ENCODE measurements at places on chromosomes 13 and 19.
A peak's percentile ranks its signal among the peaks of the same experiment; 100 is the strongest.

DNA sequence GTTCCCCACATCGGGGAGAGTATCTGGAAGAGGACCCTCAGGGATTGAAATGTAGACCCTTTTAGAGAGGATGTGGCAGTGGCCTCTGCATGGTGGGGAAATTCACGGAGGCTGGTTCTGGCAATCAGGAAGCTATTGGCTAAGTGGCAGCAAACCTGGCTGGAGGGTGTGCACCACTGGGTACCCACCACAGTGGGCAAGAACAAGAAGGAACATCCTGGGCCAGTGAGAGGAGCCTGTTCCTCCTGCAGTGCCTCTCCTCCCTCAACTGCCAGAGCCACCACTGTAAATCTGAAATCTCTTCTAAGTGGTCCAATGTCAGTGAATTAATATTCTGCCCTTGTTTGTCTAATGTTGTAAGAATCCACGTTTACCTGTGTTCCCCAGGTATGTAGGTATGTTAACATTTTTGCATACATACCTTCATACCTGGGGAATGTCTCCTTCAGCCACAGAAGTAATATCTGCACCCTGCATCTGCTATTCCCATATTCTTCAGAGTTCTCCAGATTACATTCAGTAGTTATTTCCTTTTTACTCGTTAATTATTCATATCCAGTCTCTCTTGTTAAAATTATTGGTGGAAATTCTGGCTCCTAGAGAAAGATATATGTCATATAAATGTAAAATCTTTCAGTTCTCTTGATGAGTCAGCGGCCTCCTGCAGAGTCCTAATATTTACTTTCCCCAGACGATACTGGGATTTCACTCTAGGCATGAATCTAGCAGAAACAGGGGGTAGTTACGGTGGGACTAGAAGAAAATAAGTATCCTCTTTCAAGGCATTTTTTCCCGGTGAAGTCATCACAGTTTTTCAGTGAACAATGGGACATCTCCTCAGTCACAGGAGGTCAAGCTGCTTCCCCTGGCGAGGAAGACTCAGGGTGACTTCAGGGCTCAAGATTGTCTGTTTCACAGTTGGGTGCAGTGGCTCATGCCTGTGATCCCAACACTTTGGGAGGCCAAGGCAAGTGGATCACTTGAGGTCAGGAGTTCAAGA lies 148.3 kb downstream of the MYO16 start:
- DNase-seq = no peak

- no peak for DNase-seq
Observed at GRCh38 chr13:98445340-98446233, 131.3 kb downstream of the STK24 start.

DNA sequence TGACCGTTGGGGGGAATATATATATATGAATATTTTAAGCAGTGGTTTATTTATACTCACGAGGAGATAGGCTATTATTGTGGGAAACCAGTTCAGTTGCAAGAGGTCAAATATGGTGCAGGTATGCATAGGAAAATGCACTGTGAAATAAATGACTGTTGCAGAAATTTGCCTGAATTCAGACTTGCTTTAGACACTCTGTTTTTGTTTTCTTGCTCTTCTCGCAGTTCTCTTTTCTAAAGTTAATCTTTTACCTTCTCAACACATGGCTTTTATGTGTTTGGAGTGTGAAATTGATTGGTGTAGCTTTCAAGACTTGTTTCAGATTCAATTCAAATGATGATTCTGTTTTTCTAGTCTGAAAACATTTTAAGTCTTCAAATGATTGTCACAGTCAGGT lies 109.7 kb downstream of the LRCH1 start:
- no peak for DNase-seq

- no peak for DNase-seq
Observed at GRCh38 chr13:111021270-111021669, 93.8 kb upstream of the ARHGEF7 start.

GRCh38 chr13:82088781-82089180 lies 1747.9 kb upstream of the SPRY2 start:
- no peak for DNase-seq

DNA sequence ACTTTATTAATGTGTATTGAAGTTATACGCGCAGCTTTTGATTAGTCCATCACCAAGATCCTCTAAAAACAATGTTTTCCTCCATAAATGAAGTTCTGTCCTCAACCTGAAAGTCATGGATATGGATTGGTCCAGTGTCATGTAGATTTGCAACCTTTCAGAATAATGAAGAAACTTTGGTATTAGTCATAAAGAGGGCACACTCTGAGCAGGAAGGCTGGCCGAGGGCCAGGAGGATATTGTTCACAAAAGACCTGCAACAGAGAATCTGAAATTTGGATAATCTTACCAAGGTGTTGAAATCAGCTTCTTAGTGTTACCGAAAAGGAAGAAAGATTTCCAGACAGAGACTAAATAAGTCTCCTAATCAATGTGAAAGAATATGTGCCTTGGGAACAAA lies 20.7 kb downstream of the CLDN10 start:
- no peak for DNase-seq

DNA sequence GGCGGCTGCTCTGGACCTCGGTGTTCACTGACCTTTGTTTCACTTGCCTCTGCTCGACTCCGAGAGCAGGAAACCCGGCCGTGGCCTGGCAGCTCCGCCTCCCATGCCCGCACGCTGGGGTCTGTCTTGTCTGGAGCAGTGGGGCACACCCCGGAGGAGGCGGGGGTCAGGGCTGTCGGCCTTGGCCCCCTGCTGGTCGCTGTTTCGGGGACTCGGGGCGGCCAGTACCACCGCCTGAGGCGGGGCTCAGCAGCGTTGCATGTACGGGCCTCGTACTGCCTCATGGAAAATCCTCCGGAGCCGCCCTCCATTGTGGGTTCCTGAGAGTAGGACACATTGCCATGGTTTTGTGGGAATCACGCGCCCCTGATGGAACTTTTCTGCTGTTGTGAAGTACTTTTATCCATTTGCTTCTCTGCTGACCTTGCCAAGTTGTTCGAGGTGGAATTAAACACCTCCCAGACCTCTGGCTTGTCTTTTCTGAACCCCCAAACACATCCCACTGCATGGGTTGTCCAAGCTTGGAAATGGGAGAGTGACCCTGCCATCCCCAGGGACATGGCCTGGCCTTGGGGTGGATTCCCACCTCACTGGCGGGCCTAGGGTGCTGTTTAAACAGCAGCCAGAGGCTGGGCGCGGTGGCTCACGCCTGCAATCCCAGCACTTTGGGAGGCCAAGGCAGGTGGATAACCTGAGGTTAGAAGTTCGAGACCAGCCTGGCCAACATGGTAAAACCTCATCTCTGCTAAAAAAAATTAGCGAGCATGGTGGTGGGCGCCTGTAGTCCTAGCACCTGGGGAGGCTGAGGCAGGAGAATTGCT lies 5.5 kb upstream of the NDUFS7 start:
- no peak for DNase-seq

GRCh38 chr13:106917024-106917571 lies 349.2 kb upstream of the ARGLU1 start:
- no peak for DNase-seq

DNA sequence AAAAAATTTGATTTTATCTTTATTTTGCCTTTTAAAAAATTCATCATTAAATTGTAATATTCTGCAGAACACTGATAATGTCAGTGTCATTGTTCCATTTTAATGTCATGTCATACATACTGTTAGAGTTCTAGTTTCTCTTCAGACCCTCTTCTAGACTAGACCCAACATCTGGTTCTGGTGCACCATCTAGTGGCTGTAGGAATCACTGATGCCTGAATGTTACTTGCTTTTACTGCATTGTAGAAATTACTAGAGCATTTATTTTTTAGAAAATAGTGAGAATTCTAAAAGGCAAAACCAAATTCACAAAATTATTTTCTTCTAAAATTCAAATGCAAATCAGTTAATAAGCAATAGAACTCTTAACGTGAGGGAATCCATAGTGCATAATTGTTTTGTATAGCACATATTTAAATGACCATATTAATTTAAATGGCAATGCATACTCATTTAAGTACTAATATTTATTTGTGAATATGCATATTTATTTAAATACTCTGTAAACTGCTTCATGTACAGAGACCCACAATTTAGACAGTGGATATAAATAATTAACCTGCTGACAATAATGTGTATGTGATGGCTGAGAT lies 425.7 kb downstream of the KLF12 start:
- no peak for DNase-seq

GRCh38 chr19:41308450-41309179 lies 1.4 kb upstream of the CCDC97 start:
- DNase-seq = peak; percentile 91

DNA sequence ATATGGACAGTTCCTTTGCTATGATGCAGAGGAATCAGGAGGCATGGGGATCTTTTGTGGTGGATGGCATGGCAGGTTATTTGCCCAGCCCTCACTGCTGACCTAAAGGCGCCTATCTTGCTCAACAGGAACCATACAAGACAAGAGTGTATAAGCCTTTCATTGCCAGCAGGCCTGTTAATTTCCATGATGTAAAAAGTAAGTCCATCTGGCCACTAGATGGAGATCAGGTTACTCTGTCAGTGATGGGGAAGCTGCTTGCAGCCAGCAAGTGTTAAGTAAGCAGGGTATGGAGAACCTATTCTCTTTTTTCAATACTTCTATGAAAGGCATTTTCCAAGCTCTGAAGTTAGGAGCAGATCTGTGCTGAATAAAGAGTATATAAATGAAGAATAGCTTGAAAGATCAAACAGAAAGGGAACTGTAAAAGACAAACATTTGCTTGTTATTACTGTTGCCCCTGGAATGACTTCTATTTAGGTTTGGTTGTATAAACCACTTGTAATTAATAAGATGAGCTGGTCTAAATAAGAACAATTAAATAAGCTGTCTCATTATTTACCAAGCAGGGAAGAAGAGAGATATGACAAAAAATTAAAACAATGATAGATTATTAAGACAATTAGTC lies 210.9 kb downstream of the RGCC start:
- no peak for DNase-seq

GRCh38 chr19:55546822-55547614 lies 1.7 kb upstream of the SBK3 start:
- DNase-seq = peak; percentile 68

DNA sequence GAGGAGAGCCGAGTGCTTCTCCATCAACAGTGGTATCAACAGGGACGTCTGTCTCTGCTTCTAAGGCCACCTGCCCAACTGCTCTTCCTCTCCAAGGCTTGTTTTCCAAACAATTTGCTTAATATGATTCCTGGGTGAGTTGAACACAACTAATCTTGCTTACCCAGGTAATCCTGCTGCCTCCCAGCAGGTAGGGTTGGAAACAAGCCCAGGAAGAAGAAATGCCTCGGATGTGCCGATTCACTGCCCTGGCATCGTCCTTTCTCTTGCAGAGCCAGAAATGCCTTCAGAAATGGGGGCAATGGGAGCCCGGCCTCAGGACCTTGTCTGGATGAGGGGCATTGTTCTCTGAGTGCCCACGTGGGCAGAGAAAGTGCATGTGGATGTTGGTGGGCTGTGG lies 51.9 kb upstream of the C1QTNF9B start:
- DNase-seq = no peak

DNA sequence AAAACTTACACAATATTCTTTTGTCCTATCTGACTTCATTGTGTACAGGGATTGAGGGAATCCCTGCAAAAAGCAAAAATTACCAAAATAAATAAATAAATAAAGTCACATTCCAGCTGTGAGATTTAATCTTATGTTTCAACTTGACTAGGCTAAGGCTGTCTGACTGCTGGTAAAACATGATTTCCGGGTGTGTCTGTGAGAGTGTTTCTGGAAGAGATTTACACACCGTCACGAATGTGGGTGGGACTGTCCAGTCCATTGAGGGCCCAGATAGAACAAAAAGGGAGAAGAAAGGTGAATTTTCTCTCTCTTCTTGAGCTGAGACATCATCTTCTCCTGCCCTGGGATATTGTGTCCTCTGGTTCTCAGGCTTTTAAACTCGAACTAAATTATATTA lies 166.1 kb downstream of the LIG4 start:
- DNase-seq = no peak

DNA sequence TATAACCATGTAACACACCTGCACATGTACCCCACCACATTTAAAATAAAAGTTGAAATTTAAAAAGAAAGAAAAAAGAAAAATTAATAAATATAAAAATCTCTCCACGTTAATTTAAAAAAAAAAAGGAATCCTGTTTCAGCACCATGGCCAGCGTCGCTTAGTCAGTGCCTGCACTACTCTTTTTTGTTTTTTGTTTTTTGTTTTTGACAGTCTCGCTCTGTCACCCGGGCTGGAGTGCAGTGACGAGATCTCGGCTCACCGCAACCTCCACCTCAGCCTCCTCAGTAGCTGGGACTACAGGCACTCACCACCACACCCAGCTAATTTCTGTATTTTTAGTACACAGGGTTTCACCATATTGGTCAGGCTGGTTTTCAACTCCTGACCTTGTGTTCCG lies 835.9 kb downstream of the UQCRFS1 start:
- no peak for DNase-seq

DNA sequence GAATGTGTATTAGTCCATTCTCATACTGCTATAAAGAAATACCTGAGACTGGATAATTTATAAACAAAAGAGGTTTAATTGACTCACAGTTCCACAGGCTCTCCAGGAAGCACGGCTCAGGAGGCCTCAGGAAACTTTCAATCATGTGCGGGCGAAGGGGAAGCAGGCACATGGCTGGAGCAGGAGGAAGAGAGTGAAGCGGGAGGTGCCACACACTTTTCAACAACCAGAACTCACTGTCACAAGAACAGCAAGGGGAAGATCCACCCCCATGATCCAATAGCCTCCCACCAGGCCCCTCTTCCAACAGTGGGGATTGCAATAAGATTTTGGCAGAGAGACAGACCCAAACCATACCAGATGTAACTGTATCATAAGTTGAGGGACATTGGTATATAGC lies 72.7 kb downstream of the IRS2 start:
- DNase-seq = no peak

- no peak for DNase-seq
Observed at GRCh38 chr19:3360421-3361383, 5.7 kb upstream of the NFIC start.

- DNase-seq = no peak
Observed at GRCh38 chr13:77544355-77544754, 8.8 kb downstream of the SCEL start.

DNA sequence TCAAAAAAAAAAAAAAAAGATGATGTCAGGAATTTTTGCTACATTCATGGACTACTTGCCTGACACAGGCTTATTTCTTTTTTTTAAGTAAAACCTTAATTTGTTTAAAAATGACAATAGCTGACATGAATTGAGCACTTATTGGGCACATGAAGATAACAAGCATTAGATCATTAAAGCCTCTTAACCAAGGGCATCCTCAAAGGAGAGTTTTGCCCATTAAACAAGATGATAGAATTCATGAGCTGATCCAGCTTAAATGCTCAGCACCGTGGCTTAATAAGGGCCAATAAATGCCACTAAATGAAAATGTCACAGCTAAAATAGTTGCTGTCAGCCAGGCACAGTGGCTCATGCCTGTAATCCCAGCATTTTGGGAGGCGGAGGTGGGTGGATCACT lies 19.3 kb downstream of the FBXO17 start:
- DNase-seq = no peak

- DNase-seq = peak; percentile 14
Observed at GRCh38 chr19:30682999-30683536, 310.9 kb downstream of the ZNF536 start.

- no peak for DNase-seq
Observed at GRCh38 chr19:3094601-3095440, 659 bp downstream of the GNA11 start.

GRCh38 chr19:40274585-40275544 lies 10.3 kb downstream of the AKT2 start:
- DNase-seq = no peak
